ENCODE measurements at places on chromosomes 4 and X.

DNA sequence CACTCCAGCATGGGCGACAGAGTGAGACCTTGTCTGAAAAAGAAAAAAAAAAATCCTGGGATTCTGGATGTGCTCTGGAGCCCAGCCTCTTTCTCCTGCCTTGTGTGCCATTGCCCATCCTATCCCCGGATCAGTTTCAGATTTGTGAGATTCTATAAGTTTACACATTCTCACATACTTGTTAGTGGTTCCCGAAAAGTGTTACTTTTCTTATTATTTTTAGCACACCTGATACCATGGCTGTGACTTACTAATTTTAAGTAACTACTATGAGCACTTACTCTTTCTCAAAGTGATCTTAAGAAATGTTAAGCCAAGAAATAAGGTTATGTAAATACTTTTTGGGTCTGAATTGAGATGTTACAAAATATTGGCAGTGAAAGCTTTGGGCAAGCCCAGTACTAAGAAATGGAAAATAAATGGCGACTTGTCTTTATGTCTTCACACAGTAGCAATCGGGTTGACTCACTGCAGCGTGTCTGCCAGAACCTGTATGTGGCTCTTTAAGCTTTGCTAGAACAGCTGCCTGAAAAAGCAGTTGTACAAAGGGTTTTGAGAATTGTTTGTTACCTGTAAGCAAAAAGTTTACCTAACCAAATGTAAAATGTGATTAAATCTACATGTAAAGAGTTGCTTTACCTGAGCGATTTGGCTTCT, 118.7 kb downstream of the KLHL8 start:
- no peak for DNase-seq

DNA sequence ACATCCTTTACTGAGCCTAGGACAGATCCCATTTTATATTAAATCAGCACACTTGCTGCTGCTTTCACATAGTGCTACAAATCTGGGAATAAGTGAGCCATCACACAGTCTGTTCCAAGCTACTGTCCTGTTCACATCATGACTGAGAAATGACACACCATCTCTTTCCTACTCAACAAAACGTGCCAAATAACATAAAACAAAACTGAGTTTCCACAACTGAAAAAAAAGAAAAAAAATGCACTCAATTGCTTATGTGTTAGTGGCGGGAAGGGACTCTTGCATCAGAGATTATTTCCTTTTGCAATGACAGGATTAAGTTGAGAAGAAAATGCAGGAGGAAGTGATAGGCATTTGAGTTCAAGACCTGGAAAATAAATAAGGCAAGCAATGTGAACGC, 109.0 kb downstream of the SHROOM4 start:
- DNase-seq: no peak

DNA sequence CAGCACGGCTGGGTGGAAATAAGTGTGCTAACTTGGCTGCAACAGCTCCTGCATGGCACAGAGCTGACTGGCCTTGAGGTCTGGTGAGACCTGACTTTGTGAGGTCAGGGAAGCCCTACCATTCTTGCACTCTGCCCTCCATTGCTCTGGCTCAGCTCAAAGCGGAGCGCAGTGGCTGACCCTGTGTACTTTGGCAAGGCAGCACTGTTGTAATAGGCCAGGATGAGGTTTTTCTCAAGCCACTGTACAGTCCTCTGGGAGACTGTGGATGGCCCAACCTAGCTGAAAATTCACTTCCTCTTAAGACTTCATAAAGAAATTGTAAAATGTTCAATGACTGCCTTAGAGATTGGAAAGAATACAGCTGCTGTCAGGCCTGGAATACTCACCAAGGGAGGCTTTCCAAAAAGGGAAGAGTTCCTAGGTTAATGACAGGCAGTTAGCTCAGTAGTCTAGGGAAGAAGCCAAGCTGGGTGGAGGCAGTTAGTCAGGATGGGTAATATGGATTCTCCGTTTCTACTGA, 129.8 kb downstream of the GUCY2F start:
- no peak for DNase-seq

- no peak for DNase-seq
Observed at GRCh38 chrX:56765811-56766553, 36.9 kb downstream of the NBDY start.

DNA sequence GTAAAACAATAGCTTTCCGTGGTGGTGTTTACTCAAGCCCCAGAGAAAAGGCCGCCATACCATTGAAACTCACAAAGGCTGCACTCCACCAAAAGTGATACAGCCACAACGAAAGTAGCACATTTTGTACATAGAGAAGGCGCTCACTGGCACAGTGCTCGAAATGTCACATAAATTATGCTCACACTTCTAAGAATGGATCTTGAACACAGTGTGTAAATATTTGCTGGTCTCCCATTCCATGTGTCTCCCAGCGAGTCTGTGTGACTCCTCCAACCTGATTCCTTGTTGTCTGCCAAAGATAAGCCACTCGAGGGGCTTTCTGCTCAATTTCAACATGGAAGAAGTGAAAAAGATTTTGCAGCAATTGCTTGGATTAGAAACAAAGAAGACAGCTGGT, 234.0 kb upstream of the VCX3A start:
- no peak for DNase-seq

DNA sequence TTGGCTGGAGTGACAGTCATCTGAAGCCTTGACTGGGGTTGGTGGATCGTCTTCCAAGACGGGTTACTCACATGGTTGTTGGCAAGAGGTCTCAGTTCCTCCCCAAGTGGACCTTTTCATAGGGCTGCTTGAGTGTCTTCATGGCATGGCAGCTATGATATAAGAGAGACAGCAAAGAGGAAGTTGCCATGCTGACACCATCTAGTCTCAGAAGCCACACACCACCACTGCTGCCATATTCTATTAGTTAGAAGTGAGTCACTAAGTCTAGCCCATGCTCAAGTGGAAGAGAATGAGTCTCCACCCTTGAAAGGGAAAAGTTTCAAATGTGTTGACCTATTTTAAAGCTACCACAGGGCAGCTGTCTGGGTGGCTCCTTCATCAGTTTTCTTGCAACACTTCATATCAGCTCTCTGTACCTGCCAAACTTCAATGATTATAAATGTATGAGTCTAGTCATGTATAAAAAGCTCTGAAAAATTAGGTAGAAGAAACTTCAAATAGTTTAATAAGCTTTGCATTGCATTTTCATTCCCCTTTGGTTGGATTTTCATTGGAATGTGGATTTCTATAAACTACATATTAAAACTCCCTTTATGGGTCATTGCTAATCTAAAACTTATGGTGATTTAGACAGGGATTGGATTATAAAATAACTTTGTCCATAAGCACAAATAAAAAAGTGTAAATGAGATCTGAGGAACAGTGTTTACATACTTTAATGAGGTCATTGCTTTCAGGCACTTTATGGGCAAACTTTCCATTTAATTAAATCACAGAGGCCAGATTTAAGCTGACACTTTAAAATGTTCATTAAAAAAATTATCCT, 68.0 kb upstream of the ATXN3L start:
- DNase-seq: no peak

GRCh38 chr4:122772986-122773385, 40.5 kb downstream of the BBS12 start:
- DNase-seq: no peak

GRCh38 chr4:75644095-75644494, 13.8 kb upstream of the CDKL2 start:
- no peak for DNase-seq

DNA sequence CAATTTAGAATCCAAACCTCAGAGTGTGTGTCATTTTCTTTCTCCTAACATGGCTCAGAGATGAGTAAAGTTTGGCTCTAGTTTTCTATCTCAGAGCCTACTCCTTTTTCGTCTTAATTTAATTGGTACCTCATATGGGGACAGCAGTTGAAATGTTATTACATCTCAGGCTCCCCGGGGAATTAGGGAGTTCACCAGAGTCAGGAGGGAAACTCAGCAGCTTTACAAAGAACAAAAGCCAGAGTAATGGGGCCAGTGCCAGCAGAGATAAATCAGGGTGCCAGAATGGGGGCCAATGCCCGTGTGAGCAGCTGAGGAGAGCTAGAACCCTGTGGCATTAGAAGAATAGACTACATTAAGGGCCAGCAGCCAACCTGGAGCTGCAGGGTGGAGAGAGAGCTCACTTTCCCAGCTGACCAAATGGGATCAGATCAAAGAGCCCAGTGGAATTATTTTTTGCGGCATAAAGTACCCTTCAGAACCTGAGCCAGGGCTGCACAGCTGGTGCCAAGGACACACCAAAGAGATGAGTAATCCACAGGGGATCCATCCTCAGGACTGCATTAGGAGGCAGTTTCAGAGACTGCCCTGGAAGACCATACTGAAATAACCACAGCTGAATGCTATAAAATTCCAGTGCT, 207.1 kb upstream of the DKK2 start:
- no peak for DNase-seq

DNA sequence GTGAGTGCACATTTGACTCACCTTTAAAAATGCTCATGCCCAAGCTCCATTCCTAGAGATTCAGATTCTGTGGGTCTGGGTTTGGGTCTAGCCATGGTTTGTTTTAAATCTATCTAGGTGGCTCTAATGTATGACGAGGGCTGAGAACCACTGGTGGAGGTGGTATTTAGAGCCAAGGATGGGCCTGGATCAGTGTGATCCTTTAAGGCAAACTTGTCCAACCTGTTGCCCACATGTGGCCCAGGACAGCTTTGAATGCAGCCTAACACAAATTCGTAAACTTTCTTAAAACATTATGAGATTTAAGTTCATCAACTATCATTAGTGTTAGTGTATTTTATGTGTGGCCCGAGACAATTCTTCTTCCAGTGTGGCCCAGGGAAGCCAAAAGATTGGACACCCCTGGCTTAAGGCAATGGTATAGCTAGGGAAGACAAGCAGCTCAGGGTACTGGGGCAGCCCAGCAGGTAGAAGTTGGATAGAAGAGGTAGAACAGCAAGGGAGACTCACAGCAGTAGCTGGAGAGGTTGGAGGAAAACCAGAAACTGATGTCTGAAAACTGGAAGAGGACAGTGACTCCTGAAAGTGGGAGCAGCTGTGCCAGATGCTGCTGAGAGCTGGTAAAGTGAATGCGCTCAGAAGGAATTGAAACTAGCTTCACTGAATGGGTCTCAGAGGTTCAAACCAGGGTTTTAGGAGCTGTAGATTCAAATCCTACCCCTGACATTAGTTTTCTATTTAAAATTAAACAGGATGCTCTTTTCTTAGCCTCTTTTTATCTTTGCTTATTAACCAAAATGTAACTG, 18.2 kb downstream of the ADD1 start:
- no peak for DNase-seq

DNA sequence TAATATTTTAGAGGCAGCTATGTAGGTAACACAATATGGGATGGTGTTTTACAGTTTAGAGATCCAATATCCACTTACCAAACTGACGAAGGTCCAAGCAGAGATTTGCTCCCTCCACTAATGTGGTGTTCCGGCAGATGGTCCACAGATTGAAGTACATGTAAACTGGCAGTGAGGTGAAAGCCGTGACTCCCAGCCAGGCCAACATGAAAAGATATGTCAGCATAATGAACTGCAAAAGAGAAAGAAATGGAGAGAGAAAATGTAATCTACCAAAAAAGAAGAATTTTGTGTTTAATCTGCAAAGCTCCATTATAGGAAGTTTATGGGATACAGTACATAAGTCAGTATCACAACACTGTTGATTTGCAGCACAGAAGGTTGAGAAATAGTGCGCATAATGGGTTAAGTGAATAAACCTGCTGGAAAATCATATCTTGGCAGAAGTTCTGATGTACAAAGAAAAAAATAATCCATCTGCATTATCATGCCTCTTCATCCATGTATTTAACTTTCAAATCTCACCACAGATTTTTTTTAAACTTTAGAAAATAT, 160.2 kb downstream of the GPM6A start:
- no peak for DNase-seq

DNA sequence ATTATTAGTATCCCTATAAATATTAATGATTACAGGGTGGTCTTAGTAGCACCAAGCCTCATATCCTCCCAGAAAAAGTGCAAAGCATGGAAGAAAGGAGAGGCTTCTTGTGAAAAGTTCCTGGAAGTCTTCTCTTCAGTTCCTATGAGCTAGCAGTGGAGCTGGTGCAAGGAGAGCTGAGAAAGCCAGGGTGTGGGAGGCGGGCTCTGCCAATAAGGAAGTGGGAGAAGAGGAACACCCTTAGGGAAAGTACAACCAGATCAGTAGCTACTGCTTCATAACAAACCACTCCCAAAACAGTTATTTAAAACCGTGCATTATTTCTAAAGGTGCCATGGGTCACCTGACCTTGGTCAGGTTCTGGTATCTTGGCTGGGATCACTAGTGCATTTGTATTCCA, 72.4 kb downstream of the MAP9 start:
- DNase-seq: no peak

DNA sequence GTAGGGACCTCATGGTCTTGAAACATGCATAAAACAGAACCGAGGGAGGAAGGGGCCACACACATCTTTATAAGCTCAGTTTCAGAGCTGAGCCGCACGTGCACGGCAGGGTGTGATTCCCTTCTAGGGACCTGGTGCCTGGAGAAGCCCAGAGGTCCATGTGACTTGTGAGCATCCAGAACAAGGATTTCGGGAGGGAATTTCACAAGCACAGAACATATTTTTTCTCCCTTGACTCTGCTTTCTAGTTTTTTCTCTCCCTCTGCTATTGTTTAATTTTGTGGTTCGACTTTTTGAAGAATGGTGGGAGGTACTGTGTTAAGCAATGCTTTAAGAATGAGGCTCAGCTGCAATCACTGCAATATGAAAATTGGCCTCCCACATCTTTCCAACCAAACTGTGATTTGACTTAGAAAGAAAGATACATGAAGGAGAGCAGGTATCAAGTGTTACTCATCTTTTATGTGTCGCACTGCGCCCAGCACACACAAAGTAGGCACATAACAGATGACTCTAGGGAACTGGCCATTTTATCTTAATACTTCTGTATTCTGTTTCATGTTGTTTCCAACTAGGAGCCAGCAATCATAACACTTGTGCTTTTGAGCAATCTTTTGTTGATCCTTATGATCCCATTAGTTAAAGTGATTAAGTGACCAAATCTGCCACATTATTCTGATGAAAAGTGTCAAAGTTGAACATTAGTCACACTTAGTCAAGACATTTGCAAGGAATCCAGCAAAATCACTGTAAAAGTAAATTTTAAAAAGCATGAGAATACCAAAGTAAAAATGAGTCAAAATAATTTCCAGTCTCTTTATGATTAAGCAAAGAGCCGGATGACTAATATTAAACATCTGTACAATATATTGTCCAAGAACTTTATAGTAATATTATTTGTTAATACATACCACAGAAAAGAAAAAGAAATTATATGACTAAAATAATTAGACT, 86.4 kb downstream of the SHISA3 start:
- no peak for DNase-seq

All from pulmonary artery endothelial cell (primary cell).